Activated CD8-positive, alpha-beta memory T cell treated with anti-CD3 and anti-CD28 coated beads, Interleukin-2, amount 50 U/mL, for 48 hours (primary cell): ENCODE measurements at places on chromosomes 1 and 21.

DNA sequence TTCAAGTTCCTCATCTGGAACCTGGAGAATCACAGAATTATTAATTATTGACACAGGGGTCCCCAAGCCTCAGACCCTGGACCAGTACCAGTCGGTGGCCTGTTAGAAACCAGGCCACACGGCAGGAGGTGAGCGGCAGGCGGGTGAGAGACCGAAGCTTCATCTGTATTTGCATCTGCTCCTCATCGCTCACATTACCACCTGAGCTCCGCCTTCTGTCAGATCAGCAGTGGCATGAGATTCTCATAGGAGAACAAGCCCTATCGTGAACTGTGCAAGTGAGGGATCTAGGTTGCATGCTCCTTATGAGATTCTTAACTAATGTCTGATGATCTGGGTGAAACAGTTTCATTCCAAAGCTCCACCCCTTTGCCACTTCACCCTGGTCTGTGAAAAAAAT lies 125.9 kb downstream of the C1orf21 start:
- DNase-seq, result no peak

DNA sequence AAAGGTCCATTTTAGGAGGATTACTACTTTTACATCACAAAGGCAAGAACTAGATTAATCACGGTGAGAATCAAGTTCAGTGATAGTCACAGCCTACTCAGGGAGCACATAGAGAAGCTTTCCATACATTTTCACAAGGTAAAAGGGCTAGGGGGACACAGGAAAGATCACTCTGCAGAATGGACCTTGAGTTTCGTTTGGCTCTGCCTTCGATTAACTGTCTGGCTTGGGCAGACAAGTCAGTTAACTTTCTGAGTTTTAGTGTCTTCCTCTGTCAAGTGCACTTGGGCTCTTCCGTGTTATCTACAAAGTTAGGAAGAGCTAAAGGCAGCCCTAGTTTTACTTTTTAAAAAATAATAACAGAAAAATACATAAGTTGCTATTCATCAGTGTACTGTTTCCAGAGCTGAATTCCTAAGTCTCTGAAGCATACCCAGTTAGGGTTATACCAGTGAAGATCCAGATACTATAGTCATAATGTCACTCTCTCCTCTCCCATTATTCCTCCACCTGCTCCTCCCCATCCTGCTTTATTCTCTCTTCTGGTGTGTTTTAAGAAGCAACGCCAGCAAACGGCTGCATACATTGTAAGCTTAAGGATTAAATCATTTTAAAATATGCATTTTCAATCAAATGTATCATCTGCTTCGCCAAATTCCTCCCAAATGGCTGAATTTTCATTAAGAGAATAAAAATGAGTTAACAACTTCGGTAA lies 1.7 kb downstream of the CEP170 start:
- no peak for DNase-seq

DNA sequence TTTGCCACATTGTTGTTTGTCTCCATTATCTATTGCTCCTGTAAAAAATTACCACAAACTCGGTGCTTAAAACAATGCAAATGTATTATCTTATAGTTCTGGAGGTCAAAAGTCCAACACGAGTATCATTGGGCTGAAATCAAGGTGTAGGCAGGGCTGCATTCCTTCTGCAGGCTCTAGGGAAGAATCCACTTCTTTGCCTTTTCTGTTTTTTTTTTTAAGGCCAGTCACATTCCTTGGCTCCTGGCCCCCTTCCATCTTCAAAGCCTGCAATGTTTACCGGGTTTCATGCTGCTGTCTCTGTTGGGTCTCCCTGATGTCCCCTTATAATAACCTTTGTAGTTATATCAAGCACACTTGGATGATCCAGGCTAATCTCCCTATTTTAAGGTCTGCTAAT lies 212.7 kb downstream of the PTBP2 start:
- no peak for DNase-seq

DNA sequence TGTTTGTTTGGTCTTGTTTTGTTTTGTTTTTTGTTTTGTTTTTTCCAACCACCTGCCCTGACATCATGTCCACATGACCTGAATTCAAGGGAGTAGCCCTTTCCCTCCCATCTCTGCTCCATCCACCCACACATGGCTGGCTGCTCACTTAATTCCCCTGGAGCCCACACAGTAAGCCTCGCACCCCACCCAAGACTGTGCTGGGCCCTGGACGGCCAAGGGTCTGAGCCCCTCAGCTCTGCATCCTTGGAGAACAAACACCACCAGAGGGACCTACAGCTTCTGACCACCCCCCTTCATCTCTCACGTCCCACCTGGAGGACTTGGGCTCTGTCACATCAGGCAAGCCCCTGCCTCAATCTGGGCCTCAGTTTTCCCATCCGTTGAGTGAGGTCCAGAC lies 39.1 kb downstream of the MATN1 start:
- DNase-seq, result no peak
